ENCODE measurements at places on chromosomes 6 and 20.

DNA sequence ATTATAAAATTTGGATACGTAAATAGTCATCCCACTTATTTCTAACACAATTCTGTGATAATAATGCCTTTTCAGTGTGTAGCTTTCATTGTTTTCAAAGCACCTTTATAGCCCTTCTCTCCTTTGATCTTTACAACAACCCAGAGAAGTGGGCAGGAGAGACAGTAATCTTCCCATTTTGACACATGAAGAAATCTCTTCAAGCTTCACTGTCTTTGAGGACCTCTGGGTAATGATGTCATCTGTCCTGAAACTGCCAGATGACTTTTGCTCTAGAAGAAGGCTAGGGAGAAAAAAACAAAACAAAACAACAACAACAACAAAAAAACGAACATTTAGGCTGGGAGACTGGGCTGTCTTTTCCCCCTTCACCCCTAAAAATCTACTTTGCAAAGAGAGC lies 203.0 kb downstream of the KCNQ5 start:
- DNase-seq = no peak

GRCh38 chr6:143232849-143233248 lies 172.2 kb downstream of the AIG1 start:
- DNase-seq = peak; percentile 16

DNA sequence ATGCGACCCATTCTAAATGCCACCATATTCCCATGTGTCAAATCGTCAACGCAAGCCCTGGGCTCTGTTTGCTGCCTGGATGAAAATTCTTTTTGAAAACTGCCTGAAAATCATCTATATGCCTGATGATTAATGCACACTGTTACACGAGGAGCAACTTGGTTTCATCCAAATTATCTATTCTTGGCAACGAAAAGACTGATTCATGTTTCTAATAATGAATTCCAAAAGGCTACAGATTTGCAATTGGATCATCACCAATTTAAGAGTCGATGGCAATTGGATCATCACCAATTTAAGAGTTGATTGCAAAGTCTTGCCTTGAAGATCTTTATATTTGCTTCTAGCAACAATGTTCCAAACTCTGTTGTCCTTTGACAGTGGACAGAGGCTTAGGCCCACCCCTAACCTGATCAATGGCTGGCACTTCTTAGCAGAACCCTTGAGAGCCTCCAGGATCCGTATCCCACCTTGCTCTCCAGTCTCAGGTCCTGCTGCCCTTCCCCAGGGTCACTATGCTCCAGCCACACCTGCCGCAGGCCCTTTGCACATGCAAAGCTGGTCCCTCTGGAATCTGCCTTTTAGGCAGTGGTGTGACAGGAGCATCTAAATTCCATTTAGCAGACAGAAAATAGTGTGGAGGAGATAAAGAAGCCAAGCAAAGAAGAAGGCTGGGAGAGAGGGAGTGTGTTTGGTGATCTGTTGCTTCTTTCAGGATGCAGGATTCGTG lies 460.9 kb upstream of the SULF2 start:
- DNase-seq = peak; percentile 49

DNA sequence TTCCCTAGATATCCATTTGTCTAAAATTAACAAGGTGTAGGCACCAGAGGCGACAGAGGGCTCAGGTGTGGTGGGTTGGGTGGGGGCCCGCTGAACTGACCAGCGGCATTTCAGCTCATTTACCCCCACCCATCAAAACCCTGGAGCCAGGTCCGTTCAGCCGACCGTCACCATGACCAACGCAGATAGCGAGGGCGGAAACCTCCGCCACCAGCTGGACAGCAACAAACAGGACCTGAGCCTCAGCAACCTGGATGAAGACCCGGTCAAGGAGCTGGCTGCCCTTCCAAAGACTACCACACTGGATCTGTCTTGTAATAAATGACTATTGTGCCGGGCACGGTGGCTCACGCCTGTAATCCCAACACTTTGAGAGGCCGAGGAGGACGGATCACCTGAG lies 120.8 kb upstream of the LGSN start:
- DNase-seq = no peak

DNA sequence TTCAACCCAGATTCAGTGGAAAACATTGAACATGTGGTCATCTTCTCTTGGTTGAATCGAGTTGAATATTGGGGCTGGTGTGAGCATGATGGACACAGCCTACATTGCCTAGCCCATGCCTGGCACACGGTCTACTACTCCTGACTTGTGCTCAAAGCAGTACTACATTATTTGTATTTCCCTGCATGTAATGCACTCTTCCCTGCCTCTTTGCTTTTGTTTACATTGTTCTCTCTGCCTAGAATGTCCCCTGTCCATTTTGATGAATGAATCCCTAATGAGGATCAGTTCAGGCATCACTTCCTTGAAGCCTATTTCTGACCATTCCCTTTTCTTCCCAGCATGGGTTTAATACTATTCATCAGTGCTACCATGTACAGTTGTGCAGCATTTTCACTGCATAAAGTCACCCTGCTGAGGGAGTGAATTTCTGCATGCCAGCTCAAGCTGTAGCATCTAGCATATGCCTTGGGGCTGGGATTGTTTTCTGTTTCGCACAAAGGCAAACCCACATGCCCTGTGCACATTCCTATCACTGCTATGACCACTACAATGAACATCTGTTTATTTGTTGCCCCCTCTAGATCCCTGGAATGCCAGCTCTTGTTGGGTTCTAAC lies 75.3 kb upstream of the CCN6 start:
- no peak for DNase-seq

GRCh38 chr6:129863664-129864063 lies 2.5 kb upstream of the TMEM244 start:
- peak; percentile 49 for DNase-seq

DNA sequence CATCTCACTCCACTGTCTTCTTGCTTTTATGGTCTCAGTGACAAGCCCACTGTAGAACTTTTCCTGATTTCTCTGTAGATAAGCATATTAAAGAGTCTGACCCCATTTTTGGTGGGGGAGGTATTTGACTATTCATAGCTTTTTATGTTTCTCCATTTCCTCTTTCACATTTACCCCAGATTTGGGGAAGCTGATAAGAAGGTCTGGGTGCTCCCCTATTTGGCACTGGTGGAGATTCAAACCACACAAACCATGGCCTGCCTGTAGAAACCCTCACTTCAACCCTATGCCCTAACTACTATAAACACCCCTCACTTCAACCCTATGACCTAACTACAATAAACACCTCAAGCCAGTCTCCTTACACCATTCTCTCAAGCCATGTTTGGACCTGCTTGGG lies 196.2 kb upstream of the SYNDIG1 start:
- no peak for DNase-seq

DNA sequence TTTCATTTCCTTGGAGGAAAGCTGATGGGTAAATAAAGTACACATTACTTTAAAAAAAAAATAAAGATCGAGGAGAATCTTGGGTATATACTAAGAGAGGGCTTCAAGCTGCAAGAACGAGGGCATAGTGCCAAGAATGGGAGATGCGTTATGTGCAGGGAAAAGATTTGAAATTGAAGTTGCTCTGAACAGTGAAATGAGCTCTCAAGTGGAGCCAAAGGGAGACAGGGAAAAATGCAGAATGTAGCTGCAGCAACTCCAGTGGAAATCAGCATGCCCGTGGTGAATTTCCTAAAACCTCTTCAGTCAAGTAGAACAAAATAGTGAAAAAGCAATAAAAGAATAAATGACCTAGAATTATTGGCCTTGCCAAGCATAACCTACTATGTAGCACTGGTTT lies 11.4 kb upstream of the COL9A1 start:
- no peak for DNase-seq

GRCh38 chr6:4606821-4607704 lies 169.1 kb upstream of the CDYL start:
- peak; percentile 75 for DNase-seq

DNA sequence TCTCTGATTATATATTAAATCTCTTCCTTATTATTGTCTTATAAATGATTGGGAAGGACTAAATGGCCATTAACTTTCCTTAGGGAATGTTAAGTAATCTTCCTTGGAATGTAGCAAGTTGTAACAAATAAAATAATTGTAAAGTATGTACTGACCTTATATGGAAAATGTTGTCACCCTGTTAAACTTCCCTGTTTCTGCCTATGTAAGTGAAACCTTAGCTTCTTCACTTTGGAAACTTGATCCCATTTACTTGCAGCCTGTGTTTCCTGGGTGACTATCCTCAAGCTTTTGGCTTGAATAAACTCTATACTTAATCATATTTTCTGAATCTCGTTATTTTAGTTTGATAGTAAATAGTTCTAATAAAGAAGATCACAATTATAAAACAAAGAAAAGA lies 519.5 kb upstream of the PTCHD4 start:
- DNase-seq = no peak

- peak; percentile 95 for DNase-seq
Observed at GRCh38 chr6:45812922-45813321, 202.7 kb downstream of the CLIC5 start.

DNA sequence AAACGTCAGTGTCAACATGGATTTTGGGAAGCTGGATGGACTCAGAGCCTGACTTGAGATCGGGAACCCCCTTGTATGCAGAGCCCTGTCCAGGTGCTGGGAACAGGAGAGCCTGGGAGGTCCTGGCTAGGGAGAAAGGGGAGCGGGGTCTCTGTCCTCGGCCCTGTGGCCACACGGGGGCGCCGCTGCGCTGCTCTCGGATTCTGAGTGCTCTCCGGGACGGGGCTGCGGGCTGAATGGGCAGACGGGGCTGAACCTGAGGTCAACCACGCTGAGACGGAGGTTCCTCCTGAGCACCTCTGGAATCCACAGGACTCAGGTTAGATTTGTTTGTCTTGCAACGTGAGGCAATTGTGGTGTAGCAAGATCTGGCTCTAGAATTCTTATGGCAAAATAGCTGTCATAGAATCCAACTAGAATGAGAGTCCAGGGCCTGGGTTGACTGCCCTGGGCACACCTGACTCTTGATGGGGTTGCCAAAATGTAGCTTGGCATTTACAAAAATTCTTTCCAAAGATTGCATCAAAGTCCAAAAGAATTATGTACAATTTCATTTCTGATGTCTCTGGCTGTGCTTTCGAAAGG lies 20.6 kb upstream of the HLA-F start:
- no peak for DNase-seq

DNA sequence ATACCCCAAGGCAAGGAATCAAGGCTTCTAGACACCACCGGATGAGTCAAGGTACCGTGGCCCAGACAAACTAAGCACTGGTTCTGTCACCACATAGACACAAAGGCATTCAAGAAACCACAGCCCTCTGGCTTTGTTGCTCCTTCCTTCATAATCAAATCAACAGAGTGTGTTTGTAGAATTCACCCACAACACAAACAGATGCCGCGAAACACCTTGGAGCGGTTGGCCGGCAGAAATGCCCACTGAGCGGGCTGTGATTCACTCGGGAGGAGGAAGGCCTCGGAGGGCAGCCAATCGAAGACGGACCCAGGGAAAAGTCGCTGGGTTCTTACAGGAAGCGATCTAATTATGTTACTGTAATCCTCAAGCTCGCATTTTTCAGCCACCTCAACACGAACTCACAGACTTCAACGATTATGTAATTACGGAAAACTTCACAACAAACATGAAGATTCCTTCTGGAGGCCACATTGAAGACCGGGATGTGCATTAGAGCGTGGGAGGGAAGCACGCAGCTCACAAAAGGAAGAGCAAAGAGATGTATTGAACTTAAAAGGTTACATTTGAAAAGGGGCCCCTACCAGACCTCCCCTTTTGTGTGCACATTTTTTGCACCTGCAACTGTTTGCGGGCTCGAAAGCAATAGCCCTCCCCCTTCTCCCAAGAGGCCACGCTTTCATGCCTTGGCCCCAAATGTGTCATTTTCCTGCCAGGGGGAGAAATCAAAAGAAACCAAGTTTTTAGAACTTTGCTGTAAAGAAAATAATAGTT lies 184.7 kb upstream of the PREP start:
- peak; percentile 92 for DNase-seq

DNA sequence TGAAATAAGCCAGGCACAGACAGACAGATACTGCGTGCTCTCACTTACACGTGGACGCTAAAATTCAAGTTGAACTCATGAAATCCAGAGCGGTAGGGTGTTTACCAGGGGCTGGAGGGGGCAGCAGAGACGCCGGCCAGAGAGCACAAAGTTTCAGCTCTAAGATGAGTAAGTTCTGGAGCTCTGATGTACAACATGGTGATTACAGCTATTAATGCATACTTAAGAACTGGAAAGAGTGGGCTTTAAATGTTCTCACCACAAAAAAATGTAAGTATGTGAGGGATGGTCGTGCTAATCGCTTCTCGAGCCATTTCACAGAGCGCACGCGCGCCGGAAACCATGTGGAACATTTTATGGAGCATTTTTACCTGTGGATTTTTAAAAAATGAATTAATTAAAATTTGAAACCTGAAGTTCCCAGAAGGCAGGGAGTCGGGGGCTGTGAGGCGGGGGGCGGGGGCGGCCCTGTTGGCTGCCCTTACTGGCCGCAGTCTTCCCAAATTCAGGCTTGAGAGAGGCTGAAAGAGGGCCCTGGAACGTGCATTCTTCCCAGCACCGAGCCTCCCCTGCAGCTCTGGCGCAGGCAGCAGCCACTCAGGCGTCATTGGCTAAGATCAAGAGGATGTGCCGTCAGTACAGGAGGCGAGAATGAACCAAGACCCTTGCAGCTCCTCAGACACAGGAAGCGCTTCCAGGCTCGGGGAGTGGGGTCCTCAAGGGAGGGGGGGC lies 8.5 kb upstream of the SLCO4A1 start:
- DNase-seq = no peak

DNA sequence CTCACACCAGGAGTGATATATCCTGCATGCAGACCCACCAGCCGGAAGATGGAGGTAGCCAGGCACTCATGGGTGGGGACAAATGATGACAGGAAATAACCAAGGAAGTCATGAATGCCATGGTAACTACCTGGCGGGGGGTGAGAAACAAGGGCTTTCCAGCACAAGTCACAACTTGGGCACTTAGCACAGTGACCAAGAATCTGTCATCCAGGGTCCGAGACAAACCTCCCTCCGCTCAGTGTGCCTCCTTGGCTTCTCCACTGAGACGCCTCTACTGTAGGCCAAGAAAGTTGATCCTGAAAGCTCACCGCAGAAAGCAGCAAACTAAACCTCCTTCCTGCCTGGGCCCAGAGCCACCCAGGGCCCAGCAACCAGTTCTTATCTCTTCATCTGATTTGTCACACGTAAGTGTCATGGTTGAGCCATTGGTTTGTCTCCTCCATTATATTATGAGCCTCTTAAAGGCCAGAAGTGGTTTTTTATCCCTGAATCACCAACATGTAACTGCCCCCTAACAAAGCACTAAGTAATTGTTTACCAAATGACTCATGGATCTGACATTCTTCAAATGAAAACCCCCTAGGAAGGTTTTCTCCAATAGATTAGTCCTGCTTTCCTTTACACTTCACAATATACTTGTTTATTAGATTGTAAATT lies 84.3 kb upstream of the TAB2 start:
- peak; percentile 87 for DNase-seq

Measured in fibroblast of skin of abdomen (primary cell).